ENCODE measurements at places on chromosomes 6 and 20. TPM values are rescaled to one million over a fixed set of nuclear protein-coding genes. Genes with fewer than 3 reads are reported as not detected.
A peak's percentile ranks its signal among the peaks of the same experiment; 100 is the strongest.

Gene TREML2
- 14.9 TPM for total RNA-seq

Gene NFYA
- 47.7 TPM for total RNA-seq

Gene KCNK15
- not detected for total RNA-seq

Gene PRICKLE4
- not detected for total RNA-seq

Gene UBE2C
- total RNA-seq: 153 TPM

Gene C6orf58
- not detected for total RNA-seq

Gene TBX18
- total RNA-seq: not detected

Gene MARCKS
- 2.2 TPM for total RNA-seq

Gene SMAP1
- 40.2 TPM for total RNA-seq

Gene TRIM31
- not detected for total RNA-seq

Gene MCCD1
- total RNA-seq: not detected

Gene TNFRSF6B
- total RNA-seq: not detected

Gene CD24
- 1.1 TPM for total RNA-seq

Gene TRIM15
- not detected for total RNA-seq

Gene MOG
- total RNA-seq: not detected

Gene NDRG3
- 34.3 TPM for total RNA-seq

Gene RSPO3
- not detected for total RNA-seq

Gene MYB
- 8.8 TPM for total RNA-seq

DNA sequence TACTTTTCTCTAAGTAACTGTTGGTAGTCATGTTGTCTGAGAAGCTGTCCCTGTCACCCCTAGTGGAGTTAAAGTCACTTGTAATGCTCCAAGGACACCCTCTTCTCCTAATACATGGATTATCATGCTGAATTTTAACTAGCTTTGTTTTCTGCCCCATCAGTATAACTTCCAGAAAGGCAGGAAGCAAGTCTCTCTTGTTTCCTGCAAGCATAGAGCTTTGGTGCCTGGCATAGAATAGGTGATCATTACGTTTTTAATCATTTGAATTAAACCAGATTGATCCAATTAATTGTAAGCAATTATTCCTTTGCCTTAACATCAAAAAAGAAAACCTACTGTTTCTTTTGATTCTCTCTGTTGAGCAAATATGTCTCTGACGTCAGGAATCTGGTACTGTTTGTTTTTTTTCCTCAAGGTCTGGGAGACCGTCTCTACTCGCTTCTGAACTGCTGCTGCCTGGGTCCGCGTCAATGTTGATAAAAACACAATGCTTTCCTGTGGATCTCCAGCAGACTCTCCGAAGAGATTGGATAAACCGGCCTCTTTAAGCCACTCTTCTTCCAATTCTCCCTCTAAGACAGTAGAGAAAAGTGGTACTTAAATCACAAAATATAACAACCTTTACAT is 71.8 kb downstream of the ARHGAP18 start:
- no peak for DNase-seq

DNA sequence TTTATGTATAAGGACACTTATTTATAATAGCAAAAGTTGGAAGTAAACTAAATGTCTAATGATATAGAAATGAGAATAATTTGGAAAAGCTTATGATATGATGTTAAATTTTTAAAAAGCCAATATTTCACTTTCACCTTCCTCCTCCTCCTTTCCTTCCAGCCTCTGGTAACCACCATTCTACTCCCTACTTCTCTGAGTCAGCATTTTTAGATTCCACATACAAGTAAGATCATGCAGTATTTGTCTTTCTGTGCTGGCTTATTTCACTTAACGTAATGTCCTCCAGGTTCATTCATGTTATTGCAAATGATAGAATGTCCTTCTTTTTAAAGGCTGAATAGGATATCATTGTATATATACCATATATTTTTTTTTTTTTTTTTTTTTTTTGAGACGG is 180.2 kb downstream of the RNF144B start:
- no peak for DNase-seq

DNA sequence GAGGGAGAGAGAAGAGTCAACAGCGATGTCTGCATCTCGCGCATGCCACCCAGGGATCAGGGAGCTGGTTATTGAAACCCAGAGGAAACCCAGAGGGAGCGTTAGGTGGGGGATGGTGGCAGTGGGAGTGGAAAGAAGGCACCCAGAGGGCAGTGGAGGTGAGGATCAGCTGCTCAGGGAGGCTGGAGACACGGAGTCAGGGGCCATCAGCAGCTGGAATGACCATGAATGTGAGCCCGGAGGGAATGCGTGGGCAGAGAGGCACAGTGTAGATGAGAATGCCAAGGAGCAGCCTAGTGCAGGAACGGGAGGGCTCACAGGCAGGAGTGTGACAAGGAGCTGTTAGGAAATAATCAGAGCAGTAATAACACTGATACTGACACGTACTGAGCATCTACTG is 36.2 kb downstream of the RSPO4 start:
- DNase-seq: no peak

- DNase-seq: peak; percentile 51
Measured at GRCh38 chr6:89368107-89368506, 15.6 kb upstream of the UBE2J1 start.

- DNase-seq: peak; percentile 79
Measured at GRCh38 chr6:109978174-109979032, at the start of gene GPR6. Gene GPR6, plus strand, starts transcription at chr6:109978311. Its CDS starts 802 bp downstream, at chr6:109979113.

GRCh38 chr6:26233649-26234420 is 131.2 kb upstream of the BTN3A2 start:
- DNase-seq: peak; percentile 78

DNA sequence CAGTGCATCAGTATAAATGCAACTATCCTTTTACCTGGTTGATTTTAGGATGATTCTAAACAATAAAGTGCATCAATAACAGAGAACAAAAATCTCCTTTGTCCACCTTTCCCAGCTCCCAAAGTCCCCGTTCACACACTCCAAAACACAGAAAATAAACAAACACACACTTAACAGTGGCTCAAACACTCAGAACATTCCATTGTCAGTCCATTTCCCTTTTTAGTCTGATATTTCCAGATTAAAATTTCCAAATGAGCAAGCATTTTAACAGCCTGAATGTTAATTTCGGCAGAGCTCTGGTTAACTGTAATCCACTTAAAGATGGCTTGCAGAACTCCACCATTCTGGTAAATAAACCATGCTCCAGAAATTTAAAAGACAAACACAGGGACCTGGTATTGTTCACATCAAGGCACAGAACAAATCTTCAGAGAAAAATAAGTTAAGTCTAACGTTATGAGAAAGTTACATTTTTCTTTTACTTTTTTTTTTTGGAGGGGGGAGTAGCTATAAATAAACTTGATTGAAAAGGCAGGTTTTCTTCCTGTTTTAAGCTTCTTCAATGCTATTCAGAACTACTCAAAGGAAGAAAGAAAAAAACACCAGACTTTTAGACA is 100.8 kb downstream of the DST start:
- no peak for DNase-seq

DNA sequence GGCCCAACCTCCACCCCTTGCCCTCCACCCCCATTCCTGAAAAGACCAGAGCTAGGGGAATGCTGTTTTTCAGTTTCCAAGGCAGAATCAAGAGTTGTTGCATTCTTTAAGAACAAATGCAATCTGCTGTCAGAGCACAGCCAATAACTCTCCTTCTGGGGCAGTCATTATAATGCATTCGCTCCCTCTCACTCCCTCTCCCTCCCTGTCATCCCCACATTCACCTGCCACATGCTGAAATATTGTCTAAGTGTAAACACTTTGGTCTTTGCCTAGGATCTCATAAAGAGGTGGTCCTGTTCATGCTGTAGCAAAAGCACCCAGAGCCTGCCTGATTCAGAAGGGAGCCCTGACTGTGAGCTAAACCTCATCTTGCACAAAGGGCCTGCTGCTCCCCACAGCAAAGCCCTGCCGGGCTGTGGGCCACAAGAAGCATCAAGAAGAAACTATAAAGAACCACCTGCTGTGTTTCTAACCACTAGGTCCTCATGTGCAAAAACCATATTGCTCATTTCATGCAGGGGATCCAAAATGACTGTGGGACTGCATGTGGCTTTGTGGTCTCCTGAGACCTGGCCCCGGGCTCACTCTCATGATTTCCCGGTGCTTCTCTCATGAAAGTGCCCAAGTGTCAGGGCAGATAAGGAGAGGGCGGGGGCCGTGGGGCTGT is 85.6 kb downstream of the GPR6 start:
- DNase-seq: no peak

DNA sequence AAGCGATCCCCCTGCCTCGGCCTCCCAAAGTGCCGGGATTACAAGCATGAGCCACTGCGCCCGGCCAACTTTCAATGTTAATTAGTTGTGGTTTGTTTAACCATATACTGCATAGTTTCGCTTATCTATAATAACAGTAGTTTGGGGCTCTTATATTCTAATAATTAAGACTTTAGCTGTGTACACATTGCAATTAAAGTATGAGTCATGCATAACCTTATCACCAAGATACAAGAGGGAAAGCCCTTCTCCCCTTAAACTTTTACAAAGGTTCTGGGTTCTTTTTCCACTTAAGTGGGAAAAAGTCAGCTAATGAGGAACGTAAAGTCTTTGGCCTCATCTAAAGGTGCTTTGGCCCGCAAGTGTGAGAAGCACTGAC is 3.2 kb upstream of the MCCD1 start:
- no peak for DNase-seq

- DNase-seq: no peak
Measured at GRCh38 chr20:32558526-32558925, 26.6 kb downstream of the NOL4L start.

- DNase-seq: no peak
Measured at GRCh38 chr6:26006086-26006939, 43.7 kb downstream of the TRIM38 start.

DNA sequence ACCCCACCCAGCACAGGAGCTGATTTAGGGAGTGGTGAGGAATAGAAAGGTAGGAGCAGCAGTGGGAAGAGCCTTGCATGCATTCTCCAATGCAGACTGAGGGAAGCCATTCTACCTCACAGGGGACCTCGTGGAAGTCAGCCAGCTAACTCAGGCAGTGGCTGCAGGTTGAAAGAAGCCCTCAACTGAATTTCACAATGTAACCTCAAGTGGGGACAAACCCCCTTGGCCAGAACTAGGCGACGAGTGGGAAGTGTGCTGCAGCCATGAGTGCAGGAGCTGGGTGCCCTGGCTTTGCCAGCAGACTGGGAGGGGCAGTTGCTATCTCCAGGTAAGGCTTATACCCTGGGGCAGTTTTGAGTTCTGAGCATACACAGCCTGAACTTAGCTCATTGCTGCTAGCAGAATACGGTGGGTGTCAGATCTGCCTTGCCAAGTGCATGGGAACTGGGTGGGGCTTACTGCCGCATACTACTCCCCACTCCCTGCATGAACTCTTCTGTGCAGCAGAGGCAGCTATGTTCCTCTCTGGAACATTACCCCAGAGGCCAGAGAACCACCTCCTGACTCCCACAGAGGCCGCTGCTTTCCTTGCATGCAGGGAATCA is 126.5 kb downstream of the CDK19 start:
- peak; percentile 32 for DNase-seq

- no peak for DNase-seq
Measured at GRCh38 chr6:140784573-140784972, 1348.2 kb upstream of the GJE1 start.

DNA sequence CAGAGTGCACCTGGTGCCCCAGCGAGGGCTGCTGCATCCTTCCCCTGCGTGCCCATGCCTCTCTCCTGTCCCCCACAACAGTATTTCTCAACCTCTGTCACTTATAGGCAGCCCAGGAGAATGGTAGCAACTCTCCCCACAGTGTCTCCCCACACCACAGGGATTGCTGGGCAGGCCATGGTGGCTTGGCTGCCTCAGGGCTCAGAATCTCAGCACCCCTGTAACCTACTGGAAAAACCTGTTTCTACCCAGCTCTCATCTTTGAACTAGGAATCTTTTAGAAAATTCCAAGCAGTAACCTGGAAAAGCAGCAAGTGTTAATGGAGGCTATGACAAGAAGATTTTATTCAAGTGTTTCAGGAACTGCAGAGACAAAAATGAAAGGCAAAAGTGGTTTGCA is 38.0 kb downstream of the CD164 start:
- DNase-seq: no peak

DNA sequence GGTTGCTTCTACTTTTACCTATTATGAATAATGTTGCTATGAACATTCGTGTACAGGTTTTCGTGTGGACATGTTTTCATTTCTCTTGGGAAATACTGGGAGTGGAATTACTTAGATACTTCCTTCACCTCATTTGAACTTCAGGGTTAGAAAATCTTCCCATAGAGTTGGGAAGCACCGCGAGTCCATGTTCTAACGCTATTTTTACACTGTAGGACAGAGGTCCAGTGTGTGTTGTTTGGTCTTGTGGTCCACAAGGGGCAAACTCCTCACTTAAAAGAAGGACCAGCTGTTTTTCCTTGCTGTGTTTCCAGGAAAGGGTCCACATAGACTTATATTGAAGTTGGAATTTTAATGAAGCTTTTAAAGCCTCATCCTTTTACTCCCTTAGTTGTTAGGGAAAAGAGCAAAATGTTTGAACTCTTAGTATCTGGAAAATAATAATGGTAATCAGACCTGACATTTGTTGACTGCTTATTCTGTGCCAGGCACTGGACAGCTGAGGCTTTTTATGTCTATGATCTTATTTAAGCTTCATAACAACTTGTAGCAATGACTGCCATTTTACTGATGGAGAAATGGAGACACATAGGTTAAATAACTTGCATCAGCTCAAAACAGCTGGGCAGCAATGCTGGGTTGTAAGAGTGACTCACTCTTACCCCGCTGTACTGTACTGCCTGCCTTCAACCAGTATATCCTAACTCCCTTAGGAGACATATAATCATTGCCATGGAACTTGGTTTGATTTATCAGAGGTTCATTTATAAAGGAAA is 52.0 kb downstream of the CDC5L start:
- no peak for DNase-seq

DNA sequence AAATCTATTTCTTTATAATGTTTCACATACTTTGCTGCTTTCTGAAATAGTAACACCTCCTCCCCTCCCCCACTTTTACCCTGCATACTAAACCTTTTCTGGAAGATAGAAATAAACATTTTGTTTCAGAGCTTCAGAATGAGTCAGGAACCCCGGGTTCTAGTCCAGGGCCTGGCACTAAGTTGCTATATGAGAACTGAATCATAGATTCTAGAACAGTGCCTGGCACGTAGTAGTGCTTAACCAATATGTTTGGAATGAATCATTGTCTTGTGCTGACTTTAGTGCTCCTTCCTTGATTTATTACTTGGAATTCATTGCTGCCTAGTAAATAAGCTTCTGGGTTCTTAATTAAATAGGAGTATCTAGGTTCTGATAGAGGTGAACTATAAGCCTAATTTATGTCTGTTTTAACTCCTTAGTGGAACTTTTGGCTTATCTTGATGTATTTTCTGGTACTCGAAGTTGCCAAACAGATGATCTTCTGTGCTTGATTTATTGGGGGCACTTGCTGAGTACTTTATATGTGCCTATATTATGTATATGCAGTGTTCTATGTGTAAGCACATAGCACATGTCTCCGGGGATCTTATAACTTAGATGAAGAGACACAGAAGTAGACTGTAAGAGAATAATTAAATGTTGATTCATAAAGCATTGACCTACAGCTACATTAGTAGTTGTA is 18.6 kb downstream of the TAB2 start:
- no peak for DNase-seq

Measured in activated naive CD8-positive, alpha-beta T cell treated with anti-CD3 and anti-CD28 coated beads, Interleukin-2, amount 10 ng/mL, durations not matched to agents 7 days and 5 days (primary cell).